ENCODE measurements at places on chromosomes 1 and 21. TPM values are rescaled to one million over a fixed set of nuclear protein-coding genes. Genes with fewer than 3 reads are reported as not detected.

AQP10 gene
- total RNA-seq: 0.31 TPM

FCRLB gene
- 0.86 TPM for total RNA-seq

PEX11B gene
- total RNA-seq: 24.6 TPM

PATJ gene
- total RNA-seq: 40.4 TPM

- peak; percentile 67 for DNase-seq
Measured at GRCh38 chr1:157193702-157194391, 55.7 kb upstream of the ETV3 start.

DNA sequence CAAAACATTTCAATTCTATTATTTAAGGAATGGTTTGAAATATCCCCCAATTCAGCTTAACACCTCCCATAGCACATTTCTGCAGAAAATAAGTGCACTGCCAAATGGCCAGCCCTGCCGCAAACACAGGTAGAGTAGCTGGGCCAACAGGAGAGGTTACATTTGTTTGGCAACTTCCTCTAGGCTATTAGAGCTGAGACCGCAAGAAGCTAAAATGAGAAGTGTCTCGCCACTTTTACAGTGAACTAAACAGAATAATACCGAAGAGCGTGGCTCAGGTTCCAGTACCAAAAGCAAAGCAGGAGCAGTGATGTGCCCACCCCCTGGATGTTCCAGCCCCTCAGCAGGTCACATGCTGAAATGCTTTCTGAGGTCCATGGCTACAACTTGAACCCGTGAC lies 154.5 kb upstream of the PKN2 start:
- DNase-seq: no peak

DNA sequence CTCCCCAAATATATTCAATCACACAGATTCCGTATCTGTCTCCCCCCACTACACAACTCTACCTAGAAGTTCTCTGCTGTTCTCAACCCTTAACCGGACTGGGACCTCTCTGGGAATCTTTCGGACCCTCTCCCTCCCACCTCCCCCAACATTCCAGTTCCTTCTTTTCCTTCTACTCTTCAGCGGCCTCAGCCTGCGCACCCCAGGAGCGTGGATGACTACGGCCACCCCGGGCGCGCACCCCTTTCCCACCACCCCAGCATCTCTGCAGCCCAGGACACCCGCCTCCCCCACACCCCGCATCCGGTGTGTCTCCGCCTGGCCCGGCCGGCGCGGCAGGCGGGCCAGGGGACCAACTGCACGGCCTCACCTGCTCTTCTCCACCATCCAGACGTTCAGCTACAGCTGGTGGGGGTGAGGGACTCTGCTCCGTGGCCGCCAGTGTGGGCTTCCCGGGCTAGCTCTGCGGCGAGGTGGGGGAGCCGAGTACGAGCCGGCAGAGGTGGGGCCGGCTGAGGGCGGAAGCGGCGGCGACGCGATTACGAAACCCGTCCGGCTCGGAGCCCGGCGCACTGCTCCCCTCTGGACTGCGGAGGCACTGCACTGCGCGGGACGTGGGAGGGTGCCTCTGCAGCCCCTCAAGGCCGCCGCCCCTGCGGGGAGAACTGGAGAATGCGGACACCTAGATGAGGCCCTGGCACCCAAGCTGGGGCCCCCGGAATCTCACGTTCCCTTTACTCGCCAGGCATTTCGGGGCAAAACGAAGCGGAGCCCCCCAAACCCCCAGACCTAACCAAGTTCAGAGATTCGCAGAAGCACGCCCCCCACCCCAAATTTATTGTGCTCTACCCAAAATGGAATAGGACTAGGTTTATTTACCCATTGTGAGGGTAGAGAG lies at the start of gene CDC42SE1:
CDC42SE1 (minus strand) TSS at position 514 of the 898 bp plus-strand sequence. CDS start 3,892 bp downstream, outside the sequence.
- DNase-seq: peak; percentile 91

All from lung (tissue), 17 donors.